ENCODE measurements at places on chromosomes 5 and 9.

DNA sequence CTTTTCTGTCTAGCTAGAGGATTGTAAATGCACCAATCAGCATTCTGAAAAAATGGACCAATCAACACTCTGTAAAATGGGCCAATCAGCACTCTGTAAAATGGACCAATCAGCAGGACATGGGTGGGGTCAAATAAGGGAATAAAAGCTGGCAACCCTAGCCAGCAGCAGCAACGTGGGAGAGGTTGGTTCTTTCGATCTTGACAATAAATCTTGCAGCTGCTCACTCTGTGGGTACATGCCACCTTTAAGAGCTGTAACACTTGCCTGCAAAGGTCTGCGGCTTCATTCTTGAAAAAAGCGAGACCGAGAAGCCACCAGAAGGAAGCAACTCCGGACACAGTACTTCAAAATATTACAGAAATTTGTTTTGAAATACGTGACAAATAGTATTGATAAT lies 424.6 kb upstream of the CDH9 start:
- no peak for DNase-seq

- peak; percentile 30 for DNase-seq
These were observed 25.1 kb upstream of the EEIG1 start for GRCh38 chr9:128005923-128006322.

- DNase-seq = no peak
These were observed 599.9 kb downstream of the CSNK1G3 start for GRCh38 chr5:124111886-124112285.

GRCh38 chr9:129946246-129946995 lies 96.6 kb downstream of the FNBP1 start:
- peak; percentile 66 for DNase-seq

- no peak for DNase-seq
These were observed 4.8 kb downstream of the ARHGEF28 start for GRCh38 chr5:73630765-73631164.

DNA sequence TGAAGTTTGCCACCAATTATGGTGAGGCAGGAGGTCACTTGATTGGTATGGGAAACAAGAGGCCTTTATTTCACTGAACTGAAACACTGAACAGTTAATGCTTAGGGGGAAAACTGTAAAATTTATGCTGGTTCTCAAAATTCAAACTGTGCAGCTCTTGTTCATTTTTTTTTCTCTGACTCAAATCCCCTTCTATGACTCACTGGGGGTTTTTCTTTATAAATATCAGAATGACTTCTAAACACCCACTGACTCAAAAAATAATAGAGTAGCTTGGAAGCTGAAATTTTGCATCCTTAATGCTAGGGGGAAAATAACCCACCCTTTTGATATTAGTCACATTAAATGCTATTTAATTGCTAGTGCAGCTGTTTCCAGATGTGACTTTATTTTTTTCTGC lies 24.1 kb upstream of the OTP start:
- no peak for DNase-seq

- no peak for DNase-seq
These were observed 72.0 kb upstream of the PAPPA start for GRCh38 chr9:116081435-116082115.

- DNase-seq = no peak
These were observed 6.6 kb upstream of the RMND5B start for GRCh38 chr5:178123966-178124925.

- no peak for DNase-seq
These were observed 102.0 kb upstream of the NREP start for GRCh38 chr5:111859031-111859430.

DNA sequence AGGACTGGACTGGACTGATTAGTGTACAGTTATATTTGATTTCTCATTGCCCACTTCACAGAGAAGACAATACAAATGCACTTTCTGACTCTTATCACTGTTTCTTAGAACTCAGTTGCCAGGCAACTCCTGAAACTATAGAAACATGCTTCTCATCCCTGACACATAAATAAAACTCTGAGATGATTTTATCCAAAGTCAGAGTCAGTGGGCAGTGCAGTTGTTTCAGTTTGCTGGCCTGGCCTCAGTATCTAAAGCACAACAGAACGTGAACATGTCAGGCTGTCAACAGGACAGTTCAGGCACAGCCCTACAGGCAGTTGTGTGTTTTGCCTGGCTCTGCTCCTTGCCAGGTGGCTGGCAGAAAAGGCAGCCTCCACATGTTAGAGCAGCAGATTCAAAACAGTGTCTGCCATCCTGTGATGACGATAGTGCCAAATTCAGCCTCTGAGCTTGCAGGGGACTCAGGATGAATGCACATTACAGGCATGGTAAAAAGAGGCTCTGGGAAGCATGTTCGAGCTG lies 65.1 kb upstream of the CCDC152 start:
- DNase-seq = peak; percentile 22

GRCh38 chr9:130396581-130396980 lies 48.2 kb upstream of the ASS1 start:
- peak; percentile 13 for DNase-seq

- DNase-seq = no peak
These were observed 123.5 kb upstream of the EGFLAM start for GRCh38 chr5:38134810-38135209.

DNA sequence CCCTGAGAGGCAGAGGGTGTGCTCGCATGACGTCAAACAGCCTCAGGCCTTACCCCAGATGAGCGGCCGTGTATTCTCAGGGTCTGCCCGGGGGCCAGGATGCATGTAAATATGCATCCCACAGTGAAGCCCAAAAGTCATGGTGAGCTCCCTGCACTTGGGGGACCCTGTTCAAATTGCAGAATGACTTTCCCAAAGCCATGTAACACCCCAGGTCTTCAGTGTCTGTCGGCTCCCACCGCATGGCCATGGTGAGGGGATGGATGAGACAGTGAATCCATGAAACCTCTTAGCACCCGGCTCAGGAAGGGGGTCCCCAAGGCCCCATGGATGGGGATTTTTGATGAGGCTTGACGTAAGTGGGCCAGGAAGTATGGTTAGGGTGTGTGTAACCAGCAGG lies 9.3 kb upstream of the COL5A1 start:
- no peak for DNase-seq

GRCh38 chr9:6943293-6943692 lies 185.5 kb downstream of the KDM4C start:
- no peak for DNase-seq

GRCh38 chr5:86749841-86750240 lies 132.1 kb downstream of the COX7C start:
- DNase-seq = no peak

- DNase-seq = no peak
These were observed 394.0 kb upstream of the KLF4 start for GRCh38 chr9:107883496-107884124.

- no peak for DNase-seq
These were observed 84.3 kb downstream of the GALNT10 start for GRCh38 chr5:154274828-154275185.

GRCh38 chr5:93621327-93621798 lies 38.3 kb downstream of the NR2F1 start:
- DNase-seq = peak; percentile 50

GRCh38 chr9:130332384-130332926 lies 66.9 kb downstream of the HMCN2 start:
- no peak for DNase-seq

GRCh38 chr9:86749161-86749893 lies 198.0 kb downstream of the GAS1 start:
- DNase-seq = no peak

DNA sequence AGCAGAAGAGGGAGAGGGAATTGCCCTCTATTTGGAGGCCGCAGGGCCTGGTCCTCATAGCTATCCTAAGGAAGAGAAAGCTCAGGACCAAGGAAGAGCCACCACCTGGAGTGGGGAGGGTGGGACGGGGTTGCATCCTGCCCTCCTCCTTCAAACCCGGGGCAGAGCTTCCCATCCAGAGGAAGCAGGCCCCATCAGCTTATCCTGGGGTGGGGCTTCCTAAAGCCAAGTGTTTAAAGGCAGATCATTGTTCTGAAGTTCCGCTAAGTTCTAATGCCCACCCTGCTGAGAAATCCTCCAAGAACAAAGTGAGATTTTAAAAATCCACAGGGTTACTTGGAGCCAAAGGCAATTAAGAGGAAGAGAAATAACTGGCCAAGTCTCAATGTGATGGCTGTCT lies 210.3 kb downstream of the C9orf152 start:
- DNase-seq = no peak

GRCh38 chr9:101566904-101567724 lies 27.7 kb downstream of the PPP3R2 start:
- peak; percentile 77 for DNase-seq

GRCh38 chr9:113695901-113696300 lies 180.2 kb upstream of the ZNF618 start:
- DNase-seq = no peak

- DNase-seq = no peak
These were observed 2.4 kb downstream of the GIN1 start for GRCh38 chr5:103117471-103117991.

- peak; percentile 59 for DNase-seq
These were observed 20.4 kb downstream of the BDP1 start for GRCh38 chr5:71475788-71476384.

DNA sequence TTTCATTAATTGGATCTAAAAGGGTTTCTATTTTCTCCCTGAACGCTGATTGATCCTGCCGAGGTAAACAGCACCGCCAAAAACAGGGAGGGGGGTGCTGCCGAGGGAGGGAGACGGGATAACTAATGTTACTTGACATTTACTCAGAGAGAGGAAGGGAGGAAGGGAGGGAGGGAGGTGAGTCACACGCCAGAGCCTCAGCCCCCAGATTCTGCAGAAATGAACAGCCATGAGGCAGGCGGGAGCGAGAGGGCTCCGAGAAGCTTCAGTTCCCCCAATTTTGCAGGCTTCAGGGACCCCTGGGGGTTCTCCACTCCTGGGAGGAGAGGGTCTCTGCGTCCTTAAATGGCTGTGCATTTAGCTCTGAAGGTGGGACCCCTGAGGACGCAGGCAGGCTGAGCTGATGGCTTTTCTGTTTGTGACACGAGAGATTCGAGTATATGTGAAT lies 59.1 kb upstream of the IER5L start:
- DNase-seq = peak; percentile 34

GRCh38 chr5:145936401-145937131 lies at the start of gene SH3RF2:
Gene SH3RF2, plus strand, starts transcription at chr5:145936578. Its CDS starts 1,351 bp downstream, at chr5:145937929.
- peak; percentile 70 for DNase-seq

- DNase-seq = peak; percentile 51
These were observed 48.4 kb upstream of the SNAPC3 start for GRCh38 chr9:15374310-15374709.

- no peak for DNase-seq
These were observed 215.6 kb downstream of the C9orf50 start for GRCh38 chr9:129405089-129405826.

DNA sequence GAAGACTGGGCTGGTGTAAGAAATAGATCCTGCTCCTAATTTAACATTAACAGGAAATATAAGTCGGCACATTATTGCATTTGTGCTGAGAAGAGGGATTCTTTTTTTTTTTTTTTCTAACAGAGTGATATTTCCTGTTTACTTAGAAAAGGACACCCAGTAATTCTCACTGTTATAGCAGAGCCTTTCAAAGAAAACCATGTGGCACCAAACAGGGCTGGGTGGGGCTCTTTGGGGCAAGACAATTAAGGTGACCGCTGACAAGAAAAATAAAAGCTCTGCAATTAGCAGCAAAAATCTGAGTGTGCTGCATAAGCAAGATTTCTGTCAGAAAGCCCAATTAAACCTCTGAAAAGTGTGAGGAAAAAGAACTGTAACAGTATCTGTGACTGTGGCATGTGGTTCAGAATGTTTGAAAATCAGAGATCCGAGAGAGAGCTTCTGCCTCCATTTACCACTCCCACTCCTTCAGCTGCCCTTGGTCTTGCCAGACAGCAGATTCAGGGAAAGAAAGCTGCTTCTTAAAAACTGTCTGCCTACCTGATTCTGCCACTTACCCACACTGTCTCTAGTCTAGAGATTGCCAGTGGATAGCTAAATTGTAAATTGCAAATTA lies 77.1 kb upstream of the IQGAP2 start:
- peak; percentile 47 for DNase-seq

DNA sequence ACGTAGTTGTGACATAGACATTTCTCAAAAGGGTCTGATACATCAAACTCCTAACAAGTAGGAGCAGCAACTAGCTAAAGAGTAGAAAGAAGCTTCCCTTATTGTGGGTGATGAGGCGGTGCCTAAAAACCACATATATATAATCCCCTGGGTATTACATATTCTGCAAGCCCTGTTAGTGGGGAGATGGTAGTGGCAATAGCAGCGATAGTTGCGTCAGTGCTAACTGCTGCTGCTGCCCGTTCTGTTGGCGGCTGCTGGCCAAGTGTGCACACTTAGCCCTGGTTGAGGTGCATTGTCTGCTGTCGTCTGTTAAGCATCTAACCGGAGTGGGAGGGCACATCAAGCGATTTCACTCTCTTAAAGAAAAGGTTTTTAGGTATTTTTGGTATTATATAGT lies 35.8 kb downstream of the VLDLR start:
- DNase-seq = peak; percentile 77

- no peak for DNase-seq
These were observed 1150.8 kb upstream of the CDH6 start for GRCh38 chr5:30042677-30043076.

DNA sequence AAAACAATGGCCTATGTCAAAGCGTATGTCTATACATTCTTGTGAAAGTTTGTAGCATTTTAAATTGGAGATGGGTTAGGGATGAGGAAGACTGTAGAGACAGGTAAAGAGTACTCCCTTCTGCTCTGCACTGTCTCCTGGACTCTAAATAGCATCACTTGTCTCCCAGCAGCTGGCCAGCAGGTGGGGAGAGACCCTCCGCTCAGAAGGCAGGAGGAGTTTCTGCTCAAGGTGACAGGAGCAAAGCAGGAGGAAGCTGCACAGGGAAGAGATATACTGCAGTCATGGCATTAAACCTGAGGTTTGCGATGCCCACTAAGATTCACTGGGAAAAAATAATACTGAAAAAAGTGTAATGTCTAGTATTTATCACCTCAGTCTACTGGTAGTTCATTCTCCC lies 10.7 kb upstream of the ASTN2 start:
- no peak for DNase-seq

GRCh38 chr5:151812757-151813309 lies 41.1 kb downstream of the G3BP1 start:
- DNase-seq = no peak

GRCh38 chr5:55218967-55219366 lies 8.1 kb downstream of the MCIDAS start:
- DNase-seq = no peak
